Activated CD4-positive, alpha-beta memory T cell treated with anti-CD3 and anti-CD28 coated beads for 36 hours (primary cell): ENCODE measurements at places on chromosomes 11 and 22. TPM values are rescaled to one million over a fixed set of nuclear protein-coding genes. Genes with fewer than 3 reads are reported as not detected.

The ANO5 gene
- 0.02 TPM for total RNA-seq

The TSSK2 gene
- not detected for total RNA-seq

The CEND1 gene
- 0.68 TPM for total RNA-seq

The PKDREJ gene
- not detected for total RNA-seq

The MS4A12 gene
- not detected for total RNA-seq

The ANO3 gene
- not detected for total RNA-seq

The TRIM51 gene
- not detected for total RNA-seq

The LARGE1 gene
- total RNA-seq, result 2.0 TPM

The OR5D16 gene
- not detected for total RNA-seq

The ANKK1 gene
- 0.07 TPM for total RNA-seq

The TRPM5 gene
- total RNA-seq, result not detected

The FREY1 gene
- total RNA-seq, result 0.88 TPM

The ACR gene
- total RNA-seq, result not detected

- DNase-seq, result no peak
Measured at GRCh38 chr22:29194184-29194583, 11.5 kb upstream of the EMID1 start.

DNA sequence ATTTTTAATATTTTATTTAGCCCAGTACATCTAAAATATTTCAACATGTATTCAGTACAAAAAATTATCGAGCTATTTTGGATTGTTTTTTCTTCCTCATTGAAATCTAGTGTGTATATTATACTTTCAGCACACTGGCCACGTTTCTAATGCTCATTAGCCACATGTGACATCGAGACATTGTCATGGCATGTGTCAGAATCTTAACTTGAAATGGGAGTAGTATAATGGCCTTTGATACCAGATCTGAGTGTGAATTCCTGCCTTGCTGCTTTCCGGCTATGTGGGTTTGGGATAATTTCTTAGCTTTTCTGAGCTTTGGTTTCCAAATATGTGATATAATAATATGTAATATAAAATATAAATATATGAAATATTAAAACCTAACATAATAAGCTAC, 54.3 kb downstream of the BCL2L13 start:
- DNase-seq, result no peak

DNA sequence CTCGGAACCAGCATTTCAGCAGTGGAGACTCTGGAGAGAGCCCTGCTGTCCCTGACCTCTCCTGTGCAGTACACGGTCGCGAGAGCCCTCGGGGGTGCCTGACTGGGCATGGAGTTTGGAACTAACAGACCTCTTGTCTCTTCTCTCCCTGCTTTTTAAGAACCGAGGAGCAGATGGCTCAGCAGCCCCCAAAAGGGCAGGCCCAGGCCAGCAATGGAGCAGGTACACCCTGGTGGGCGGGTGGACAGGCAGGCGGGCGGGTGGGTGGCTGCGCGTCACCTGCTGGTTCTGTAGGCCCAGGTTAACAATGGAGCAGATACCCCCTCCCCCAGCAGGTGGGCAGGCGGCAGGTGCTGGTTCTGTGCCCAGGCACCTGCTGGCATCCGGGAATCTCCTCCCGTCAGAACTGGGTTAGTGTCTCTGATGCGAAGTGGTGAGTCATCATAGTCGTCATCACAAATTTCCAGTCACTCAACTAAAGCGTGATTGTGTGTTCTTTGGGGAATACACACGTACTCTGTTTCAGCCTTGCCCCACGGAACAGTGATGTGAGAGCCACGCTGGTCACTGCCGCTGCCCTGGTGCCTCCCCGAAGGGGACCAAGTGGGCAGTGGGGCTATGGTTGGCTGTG, 41.1 kb downstream of the GRAMD4 start:
- peak; percentile 82 for DNase-seq

- DNase-seq, result no peak
Measured at GRCh38 chr11:90895850-90896249, 673.0 kb upstream of the CHORDC1 start.

- DNase-seq, result no peak
Measured at GRCh38 chr11:882596-882995, 28.0 kb downstream of the CHID1 start.

DNA sequence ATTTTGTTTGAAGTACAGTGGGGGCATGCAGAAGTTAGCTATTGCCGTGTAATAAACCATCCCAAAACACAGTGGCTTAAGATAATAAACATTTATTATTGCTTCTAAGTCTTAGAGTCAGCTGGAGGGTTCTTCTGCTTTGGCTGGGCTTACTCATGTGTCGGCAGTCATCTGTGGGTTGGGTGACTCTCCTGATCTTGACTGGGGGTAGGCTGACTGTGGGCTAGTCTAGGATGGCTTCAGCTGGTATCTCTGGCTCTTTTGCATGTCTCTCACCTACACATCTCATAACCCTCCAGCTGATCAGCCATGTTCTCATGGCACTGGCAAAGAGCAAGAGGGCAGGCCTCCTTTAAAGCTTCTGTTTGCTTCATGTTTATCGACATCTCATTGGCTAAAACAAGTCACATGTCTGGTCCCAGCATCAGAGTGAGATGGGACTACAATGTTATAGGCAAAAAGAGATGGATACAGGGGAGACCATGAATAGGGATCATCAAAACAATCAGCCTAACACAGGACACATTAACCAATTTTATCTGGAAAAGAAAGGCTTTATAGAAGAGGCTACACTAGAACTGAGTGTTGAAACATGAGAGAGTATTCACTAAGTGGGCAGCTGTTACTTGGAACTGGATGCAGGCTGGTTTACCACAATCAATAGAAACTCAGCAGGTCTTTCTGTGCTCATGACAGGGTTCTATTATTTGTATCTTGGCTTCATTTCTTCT, 5.1 kb downstream of the LRRC51 start:
- DNase-seq, result no peak

GRCh38 chr22:34410111-34410510, 489.8 kb upstream of the LARGE1 start:
- DNase-seq, result no peak

- DNase-seq, result no peak
Measured at GRCh38 chr22:19612866-19613572, 88.8 kb upstream of the CLDN5 start.

- DNase-seq, result no peak
Measured at GRCh38 chr11:121246021-121246768, 46.4 kb upstream of the SC5D start.

DNA sequence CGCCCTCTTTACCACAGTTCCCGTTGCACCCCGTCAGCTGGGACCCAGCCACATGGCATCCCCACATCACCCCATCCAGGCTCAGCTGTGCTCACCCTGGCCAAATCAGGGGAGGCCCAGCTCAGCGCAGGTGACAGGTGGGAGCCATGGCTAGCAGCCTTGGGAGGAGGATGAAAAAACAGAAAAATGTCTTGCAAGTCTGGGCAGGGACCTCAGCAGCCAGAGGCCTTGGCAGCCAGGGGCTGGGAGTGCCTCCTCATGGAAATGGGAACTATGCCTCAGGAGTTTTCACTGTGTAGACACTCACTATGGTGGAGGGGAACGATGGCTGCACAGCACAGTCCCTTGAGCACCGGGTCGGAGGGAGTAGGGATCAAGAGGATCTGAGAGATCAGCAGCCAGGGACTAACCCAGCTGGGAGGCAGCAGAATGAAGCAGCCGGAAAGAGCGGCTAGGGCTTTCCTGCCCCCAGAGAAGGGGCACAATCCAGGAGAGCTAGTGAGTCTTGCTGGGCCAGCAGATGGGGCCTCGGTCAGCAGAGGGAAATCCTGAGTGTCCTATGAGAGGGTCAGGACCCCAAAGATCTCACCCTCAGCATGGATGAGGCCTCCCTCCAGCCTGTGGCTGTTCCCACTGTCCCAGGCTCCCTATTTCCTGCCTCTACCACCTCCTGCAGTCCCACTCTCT, 6.2 kb upstream of the FTH1 start:
- no peak for DNase-seq

- DNase-seq, result peak; percentile 21
Measured at GRCh38 chr11:125165843-125166763, 1.6 kb downstream of the PKNOX2 start.

DNA sequence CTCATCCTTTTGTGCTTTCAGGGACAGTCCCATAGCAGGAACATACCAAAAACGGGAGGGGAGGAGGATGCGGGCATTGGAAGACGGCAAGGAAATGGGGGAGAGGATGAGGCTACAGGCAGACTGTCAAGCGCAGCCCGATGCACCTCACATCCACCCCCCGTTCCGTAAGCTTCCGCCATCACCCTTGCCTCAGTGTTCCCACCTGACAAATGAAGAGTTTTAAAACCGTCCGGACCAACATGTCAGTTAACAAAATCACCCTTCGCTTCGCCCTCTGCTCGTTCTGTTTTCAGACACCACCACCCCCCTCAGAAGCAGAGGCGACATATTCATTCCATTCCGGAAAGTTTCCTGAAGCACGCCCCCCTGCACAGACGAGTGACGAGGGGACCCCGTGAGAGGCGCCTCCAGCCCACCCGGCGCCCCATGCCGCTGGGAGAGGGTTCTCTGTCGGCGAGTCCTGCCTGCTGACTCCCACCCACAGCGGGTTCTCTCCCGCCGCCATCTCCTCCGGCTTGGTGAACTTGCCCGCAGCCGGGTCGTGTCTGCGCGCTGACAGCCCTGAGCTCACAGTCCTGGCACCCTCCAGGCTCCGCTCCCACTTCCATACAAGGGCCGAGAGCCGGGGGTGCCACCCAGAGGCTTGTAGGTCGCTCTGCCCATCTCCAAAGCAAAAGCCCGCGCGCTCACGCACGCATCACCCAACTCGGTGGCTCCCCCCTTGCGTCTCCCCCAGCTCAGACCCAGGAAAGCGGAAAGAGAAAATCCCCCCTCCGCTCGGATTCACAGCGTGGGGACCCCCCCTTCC, 1.5 kb downstream of the IGSF9B start:
- DNase-seq, result peak; percentile 70

- no peak for DNase-seq
Measured at GRCh38 chr11:70462818-70463477, 64.6 kb downstream of the CTTN start.

GRCh38 chr11:119373921-119374631, 7.4 kb downstream of the USP2 start:
- peak; percentile 73 for DNase-seq

DNA sequence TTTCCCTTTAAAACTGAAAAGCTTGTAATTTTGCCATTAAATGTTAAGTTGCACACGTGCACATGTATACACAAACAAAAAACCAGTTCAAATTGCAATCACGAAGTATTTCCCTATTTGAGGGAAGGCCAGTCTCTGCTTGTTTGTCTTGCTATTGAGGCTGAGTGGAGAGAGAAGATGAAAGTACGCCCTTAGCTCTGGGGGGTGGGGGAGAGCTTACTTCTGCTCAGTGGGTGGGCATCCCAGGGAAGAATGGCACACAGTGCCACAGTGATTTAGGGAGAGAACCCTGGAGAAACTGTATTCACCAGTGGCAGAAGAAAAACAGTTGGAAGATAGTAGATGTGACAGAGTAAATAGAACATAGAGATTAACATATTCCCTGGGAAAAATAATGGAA, 8.7 kb downstream of the YAP1 start:
- no peak for DNase-seq

- no peak for DNase-seq
Measured at GRCh38 chr11:44452827-44453572, 112.5 kb upstream of the CD82 start.

GRCh38 chr11:10379426-10379825, 74.6 kb downstream of the ADM start:
- DNase-seq, result no peak

DNA sequence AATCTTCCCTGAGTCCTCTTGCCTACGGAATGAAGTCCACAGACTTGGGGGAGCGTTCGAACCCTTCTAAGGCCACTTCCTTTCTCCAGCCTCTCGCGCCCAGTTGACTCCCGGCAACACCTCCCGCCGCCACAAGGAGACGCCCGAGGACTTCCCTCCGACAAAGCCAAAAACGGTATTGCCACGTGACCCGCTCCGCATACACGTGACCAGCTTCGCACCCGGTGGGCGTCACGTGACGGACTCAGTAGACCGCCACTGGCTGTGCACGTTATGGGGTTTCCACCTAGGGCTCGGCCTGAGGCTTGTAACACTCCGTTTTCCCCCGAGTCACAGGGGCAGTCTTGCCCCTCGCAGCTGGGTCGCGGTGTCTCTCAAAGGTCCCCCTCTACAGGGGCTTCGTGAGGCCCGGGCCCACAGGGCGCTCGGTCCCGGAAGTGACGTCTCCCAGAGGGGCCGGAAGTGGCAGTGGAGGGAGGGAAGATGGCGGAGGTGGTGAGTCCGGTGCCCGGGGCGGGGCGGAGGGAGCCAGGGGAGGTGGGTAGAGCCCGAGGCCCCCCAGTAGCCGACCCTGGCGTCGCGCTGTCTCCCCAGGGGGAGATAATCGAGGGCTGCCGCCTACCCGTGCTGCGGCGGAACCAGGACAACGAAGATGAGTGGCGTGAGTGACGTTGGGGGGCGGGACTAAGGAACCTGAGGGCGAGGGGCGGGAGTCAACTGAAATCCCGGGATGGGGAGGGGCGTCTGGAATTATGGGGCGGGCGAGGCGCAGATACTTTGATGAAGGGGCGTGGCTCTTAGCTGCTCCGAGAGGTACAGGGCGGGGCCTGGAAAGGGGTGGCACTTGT, at the start of gene KAT5:
TSS of gene KAT5 (plus strand) at position 468 of the 848 bp plus-strand sequence. CDS start at position 484, 16 bp downstream.
- peak; percentile 99 for DNase-seq

GRCh38 chr11:21774212-21774611, 418.7 kb upstream of the ANO5 start:
- no peak for DNase-seq

- no peak for DNase-seq
Measured at GRCh38 chr11:96189351-96189750, 153.6 kb downstream of the MAML2 start.

- DNase-seq, result peak; percentile 40
Measured at GRCh38 chr11:2927851-2928604, 1.2 kb downstream of the PHLDA2 start.

- peak; percentile 14 for DNase-seq
Measured at GRCh38 chr22:22248878-22249277, 4.3 kb downstream of the VPREB1 start.

DNA sequence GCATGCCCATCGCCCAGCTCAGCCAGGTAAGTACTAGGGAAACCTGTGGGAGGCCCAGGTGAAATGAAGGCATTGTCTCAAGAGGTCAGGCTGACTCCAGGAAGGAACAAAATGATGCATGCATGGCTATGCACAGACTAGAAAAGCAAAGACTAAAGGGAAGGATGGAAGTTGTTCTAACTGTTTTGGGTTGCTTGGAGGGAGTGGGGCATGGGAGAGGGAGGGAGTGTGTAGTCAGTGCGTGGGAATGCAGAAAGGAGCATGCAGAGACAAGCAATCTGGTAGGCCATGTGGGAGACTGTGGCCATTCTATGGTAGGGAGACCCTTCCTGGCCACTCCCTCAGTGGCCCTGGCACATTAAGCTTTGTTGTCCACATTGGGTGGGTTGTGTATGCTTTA, 2.9 kb downstream of the MICAL3 start:
- no peak for DNase-seq

DNA sequence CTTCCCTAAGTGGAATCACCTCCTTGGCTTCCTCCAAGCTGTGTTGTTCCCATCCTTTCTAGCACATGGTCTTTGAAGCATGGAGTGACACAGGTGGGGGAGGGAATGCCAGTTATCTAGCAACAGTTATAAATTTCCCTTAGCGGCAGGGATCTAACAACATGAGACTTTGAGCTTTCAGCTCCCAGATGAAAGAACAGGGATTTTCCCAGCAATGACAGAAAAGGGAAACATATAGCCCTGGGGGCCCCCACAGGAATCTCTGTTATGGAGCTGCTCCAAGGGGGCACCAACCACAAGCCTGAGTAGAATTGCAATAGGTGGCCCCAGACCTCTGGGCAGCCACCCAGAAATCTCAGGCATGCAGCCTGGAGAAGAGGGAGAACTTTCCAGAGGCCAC, 163.0 kb downstream of the GRIK4 start:
- no peak for DNase-seq
